COR-L47 (cell line): ENCODE measurements at places on chromosomes 11 and 22.

- no peak for DNase-seq
These were observed 14.7 kb upstream of the IFT27 start for GRCh38 chr22:36790648-36791047.

- no peak for DNase-seq
These were observed 122.8 kb downstream of the SHANK2 start for GRCh38 chr11:71129624-71130023.

DNA sequence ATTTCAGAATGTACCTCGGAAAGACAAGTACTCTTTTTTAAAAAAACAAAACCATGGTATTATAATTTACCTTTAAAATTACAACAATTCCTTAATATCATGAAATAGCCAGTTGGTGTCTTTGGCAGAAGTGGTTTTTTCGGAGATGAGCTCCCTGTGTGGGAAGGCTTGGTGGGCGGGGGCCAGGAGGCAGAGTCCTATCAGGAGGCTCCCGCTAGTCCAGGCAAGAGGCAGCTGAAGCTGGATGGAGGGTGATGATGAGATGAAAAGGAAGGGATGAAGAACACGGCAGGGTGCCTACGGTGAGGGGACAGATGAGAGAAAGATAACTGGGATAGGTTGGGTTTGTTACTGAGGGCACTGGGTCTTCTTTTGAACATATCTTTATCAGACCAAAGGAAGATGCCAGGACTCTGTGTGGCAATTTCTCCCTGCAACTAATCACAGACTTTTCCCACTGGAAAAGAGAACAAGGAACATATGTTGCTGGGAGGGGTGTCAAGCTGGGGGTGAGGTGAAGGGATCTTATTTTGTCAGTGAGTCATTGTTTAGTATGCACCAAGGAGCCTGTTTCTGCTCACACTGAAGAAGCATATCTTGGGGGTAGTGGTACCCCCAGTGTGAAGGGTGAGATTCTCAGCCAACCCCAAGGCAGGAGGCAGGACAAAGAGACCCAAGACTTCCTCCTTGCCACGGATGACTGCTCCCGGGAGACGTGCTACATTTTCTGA is 91.5 kb upstream of the YWHAH start:
- DNase-seq, result no peak

DNA sequence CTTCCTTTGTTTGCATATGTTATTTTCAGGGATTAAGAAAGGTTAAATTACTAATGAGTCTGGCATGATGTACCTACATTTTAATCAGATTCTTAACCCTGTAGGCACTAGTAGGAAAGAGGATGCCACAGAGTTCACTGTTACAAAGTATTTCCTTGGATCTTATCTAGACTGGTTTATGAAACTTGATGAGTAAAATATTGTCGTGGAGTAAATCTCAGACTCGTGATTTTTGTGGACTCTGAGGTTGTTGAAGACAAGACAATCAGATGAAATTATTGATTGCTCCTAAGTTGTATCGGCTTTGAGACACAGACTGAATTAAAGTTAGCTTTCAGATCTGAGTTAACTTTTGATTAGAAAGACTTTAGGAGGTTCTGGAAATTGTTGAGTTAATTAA is 6.0 kb downstream of the KMT2A start:
- DNase-seq, result no peak
